Stimulated activated CD8-positive, alpha-beta memory T cell treated with anti-CD3 and anti-CD28 coated beads, Interleukin-2, amount 100 ng/mL, for 1 hour (primary cell): ENCODE measurements at places on chromosomes 7 and 10.

DNA sequence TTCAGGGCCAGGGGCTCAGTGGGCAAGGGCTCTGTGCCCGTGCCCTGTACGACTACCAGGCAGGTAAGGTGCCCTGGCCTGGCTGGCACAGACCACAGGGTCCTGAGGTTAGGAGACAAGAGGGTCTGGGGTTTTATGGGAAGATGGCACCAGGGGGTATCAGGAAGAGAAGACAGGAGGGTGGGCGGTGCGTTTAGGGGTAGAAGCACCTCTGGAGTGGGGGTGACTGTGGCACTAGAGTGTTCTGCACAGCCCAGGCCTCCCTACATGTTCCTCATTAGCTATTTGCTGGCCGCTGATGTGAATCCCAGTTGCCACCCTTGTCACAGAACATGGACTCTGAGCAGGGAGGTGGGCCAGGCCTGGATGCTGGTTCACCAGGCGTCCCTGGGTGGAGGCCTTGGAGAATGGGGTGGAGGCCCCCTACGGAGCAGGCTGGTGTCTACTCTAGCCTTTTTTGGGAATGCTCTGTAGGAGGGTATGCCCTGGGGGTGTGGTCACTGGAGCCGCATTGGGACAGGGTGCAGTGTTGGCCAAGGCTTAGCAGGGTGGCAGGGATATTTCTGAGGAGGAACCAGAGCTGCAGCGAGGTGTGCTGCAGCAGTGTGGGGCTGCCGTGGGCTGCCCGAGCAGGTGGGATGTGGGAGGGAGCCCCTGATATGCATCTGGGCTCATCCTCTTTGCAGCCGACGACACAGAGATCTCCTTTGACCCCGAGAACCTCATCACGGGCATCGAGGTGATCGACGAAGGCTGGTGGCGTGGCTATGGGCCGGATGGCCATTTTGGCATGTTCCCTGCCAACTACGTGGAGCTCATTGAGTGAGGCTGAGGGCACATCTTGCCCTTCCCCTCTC is 5.0 kb downstream of the PGAM2 start:
- no peak for DNase-seq

GRCh38 chr7:156842740-156843140 is 50.2 kb downstream of the LMBR1 start:
- DNase-seq: no peak

DNA sequence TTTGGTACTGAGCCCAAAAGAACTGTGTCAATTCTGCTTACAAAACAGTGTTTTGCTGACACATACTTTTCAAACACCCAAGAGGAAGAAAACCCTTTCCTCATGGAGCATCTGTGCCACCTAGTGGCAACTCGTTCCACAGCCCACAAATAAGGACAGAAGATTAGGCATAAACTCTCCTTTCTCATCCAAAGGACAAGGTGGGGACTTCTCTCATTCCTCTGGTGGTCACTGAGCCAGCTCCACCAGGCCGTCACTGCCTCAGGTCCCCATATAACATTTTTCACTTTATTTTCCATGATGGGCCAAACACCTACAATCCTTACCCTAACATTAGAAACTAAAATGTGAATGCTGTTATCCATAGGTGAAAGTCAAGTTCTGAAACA is 76.9 kb downstream of the RNF216 start:
- peak; percentile 49 for DNase-seq

DNA sequence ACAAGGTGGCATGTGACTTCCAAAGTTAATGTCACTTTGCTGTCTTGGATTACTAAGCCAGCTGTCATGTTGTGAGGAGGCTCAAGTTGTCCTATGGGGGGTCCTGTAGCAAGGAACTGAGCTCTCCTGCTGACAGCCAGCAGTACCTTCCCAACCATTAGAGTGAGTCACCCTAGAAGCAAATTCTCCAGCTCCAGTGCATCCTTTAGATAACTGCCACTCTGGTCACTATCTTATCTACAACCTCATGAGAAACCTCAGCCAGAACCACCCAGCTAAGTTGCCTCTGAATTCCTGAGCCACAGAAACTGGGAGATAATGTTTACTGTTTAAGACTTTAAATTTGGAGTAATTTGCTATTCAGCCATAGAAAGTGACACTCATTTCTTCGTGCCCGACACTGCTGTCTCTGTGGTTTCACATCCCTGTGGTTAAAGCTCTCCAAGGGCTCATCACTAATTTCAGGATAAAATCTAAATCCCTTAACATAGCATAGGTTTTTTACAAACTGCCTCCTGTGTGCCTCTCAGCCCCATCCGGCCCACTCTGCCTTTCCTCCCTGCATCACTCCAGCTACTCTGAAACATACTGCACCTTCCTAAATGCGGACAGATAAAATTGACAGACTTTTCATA is 83.5 kb downstream of the PRR15 start:
- no peak for DNase-seq

DNA sequence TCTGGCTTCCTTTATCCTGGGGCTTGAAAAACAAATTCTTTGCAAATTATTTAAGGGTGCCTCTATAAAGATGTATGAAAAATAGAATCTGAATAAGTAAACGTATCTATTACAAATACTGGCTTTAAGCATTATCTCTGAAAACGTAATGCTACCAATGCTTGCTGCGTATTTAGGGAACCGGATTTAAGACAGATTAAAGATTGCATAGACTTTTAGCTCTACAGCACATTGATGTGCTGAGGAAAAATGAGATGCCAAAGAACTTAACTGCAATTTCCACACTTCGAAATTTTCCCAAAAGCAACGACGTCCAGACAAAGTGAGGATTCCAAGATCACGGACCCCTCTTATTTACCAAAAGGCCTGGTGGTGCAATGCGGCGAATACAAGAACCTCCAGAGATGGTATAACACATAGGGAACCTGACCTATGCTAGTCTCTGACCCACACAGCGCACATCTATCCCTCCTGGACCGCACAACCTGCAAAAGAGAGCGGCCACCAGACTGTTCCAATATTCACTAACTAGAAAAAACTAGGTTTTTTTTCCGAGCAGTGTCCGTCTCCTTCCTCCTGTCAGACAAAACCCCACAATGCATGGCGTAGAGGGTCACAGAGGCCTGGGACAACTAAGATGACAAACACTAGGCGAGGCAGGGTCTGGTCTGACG is 34.3 kb upstream of the PHF14 start:
- DNase-seq: no peak

DNA sequence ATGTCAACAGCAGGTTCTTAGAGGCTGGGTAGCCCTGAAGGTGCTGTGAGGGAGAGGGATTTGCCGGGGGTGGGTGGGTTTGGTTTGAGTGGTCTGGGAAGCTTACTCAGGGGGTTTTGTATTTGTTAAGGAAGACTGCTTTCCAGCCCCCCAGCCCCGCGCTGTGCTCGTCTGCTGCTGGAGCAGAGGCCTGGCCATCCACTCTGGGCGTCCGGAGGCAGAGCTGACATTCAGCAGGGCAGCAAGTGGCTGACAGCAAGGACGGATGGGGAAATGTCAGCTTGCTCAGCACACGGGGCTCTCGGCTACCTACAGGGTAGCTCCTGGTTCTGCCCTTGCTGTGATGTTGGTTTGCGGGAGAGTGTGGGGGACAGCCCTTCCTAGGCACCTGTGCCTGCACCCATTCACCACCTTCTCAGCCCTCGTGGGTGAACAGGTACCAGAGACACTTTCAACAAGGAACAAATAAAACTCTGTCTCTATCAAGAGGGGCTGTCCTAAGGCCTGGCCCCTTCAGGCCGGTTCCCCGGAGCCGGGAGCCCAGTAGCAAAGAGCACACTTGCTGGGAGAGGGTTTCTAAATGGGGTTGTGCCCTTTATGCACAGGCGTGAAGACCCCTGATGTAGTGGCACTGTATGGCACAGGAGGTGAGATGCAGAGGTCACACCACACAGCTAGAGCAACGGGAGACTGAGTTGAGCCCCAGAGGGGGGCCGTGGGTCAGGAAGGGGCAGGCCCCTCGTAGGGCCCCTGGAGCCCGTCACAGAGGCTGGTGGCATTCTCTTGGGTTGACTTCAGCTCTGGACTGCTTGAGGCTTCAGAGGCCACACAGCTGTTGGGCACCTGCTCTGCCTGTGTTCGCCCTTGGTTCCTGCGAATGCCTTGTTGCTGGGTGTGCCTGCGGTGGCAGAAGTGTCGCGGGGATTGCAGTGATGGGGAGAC is 72.2 kb upstream of the SHH start:
- no peak for DNase-seq

GRCh38 chr7:65235586-65235985 is 138.1 kb upstream of the ZNF92 start:
- DNase-seq: no peak

DNA sequence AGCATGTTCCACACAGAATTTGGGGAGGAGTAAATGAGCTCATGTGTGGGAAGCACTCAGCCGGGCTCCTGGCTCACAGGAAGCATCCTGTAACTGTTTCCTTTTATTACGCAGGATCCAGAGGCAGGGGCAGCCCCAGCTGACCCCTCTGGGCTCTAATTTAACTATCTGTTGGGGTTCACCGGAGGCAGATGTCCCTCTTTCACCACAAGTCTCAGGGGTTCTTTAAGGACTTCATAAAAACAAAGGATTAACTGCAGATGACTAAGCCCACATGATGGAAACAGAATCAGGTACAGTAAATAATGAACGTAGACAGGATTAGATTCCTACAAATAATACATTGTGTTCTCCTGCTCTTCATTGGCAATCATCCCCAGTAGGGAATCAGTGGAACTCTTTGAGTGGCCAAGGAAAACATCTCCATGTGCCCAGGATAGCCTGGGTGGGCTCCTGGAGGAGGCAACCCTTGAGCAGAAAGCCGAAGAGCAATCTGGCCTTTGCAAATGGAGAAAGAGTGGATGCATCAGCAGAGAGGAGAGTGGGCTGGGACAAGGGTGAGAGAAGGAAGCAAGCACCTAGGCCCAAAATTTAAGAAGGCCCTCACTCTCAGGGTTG is 24.6 kb downstream of the TBXAS1 start:
- no peak for DNase-seq

GRCh38 chr7:86991771-86992191 is 67.7 kb downstream of the ELAPOR2 start:
- DNase-seq: no peak

GRCh38 chr7:150340024-150340749 is 1.2 kb downstream of the RARRES2 start:
- no peak for DNase-seq

- no peak for DNase-seq
Measured at GRCh38 chr7:86667732-86668131, 24.0 kb downstream of the GRM3 start.

DNA sequence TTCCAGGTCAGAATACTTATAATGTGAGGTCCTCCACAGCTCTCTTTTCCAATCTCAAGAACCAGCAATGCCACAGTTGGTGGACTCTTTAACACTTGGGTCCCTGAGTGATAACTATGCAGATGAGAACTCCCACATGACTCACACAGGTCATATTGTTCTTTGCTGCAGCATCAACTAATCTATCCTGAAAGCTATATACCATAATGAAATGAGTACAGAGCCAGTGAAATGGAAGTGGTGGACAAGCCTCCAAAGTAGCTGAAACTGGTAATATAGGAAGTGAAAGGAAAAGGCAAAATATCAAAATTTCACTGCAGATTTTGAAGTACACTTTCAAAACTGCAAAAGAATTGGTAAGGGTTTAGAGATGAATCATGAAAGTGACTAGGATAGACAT is 45.6 kb downstream of the SORCS1 start:
- no peak for DNase-seq

DNA sequence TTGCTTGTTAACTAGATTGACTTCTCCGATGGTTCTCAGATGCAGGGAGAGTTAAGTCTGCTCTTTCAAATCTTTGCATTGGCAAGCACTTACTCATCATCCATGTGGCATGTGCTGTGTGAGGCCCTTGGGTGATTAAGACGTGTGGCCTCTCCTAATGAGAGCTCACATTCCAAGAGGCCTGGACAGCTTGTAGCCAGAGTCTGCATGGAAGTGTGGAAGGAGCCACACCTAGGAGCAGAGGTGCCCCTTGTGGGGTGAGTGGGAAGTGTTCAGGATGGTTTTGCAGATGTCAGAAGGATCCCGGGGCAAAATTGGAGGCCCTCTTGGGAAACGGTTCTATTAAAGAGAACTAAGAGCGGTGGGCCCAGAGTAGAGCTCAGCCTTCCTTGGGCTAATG is 225.9 kb downstream of the PAXIP1 start:
- no peak for DNase-seq

- DNase-seq: no peak
Measured at GRCh38 chr7:146894927-146895326, 778.3 kb downstream of the CNTNAP2 start.

DNA sequence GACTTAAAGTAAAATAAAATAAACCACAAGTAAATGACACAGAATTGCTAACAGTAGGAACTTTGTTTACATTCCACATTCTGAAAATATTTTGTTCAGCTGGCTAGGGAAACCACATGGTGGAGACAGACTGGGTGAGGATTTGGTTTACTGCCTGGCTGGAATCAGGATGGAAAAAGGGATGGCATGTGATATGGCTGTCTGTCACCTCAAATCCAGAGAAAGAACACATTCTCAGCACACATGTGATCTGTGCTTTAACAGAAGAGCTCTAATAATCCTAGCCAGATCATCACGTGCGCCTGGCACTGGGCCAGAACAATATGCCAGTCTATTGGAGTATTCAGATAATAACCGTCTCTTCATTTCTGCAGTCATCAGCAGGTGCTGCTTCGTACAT is 90.9 kb upstream of the PIP4K2A start:
- no peak for DNase-seq

GRCh38 chr10:110409926-110410325 is 87.8 kb upstream of the DUSP5 start:
- no peak for DNase-seq

DNA sequence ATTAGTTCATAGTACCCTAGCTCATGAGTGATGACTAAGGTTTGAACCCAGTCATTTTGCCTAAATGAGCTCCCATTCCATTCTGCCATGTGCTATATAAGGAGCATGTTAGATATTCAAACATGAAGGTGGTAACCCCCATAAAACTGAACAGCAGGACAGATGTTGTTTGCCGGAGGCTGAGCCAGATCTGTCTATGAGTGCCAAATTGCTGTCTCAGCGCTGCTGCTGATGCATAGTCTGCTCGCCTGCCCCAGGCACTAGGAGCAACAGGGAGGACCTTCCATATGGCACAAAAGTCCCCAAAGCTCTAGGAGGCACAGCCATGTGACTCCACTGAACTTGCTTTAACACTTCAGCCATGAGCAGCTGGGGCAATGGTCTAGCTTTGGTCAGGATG is 466.0 kb upstream of the GHITM start:
- no peak for DNase-seq

GRCh38 chr10:123788981-123789380 is 102.6 kb downstream of the CPXM2 start:
- DNase-seq: no peak

- DNase-seq: no peak
Measured at GRCh38 chr10:131141645-131142516, 169.6 kb downstream of the TCERG1L start.

GRCh38 chr10:30359373-30360206 is 10.5 kb upstream of the MTPAP start:
- DNase-seq: peak; percentile 20
